ENCODE measurements at places on chromosomes 3 and 15. TPM values are rescaled to one million over a fixed set of nuclear protein-coding genes. Genes with fewer than 3 reads are reported as not detected.

ADAMTSL3 gene
- total RNA-seq, result under 0.01 TPM

SAMMSON gene
- total RNA-seq, result not detected

FES gene
- 9.7 TPM for total RNA-seq

SLC9A9 gene
- total RNA-seq, result 2.3 TPM

CFAP100 gene
- not detected for total RNA-seq

GRCh38 chr15:60722328-60723112 is 243.6 kb upstream of the ICE2 start:
- H3K4me1 ChIP-seq, result peaks cover 7% of the 10 kb centered on the region
- H3K27ac ChIP-seq, result no peak overlapping the region
- H3K36me3 ChIP-seq, result no peaks in the 10 kb centered on the region
- no peaks in the 10 kb centered on the region for H3K27me3 ChIP-seq

- peaks cover 18% of the 10 kb centered on the region for H3K36me3 ChIP-seq
- peak; percentile 50 for DNase-seq
- H3K4me1 ChIP-seq, result peaks cover 14% of the 10 kb centered on the region
- H3K4me3 ChIP-seq, result no peak overlapping the region
- no peak overlapping the region for H3K27ac ChIP-seq
Observed at GRCh38 chr3:23961066-23961465, 16.0 kb downstream of the NR1D2 start.

DNA sequence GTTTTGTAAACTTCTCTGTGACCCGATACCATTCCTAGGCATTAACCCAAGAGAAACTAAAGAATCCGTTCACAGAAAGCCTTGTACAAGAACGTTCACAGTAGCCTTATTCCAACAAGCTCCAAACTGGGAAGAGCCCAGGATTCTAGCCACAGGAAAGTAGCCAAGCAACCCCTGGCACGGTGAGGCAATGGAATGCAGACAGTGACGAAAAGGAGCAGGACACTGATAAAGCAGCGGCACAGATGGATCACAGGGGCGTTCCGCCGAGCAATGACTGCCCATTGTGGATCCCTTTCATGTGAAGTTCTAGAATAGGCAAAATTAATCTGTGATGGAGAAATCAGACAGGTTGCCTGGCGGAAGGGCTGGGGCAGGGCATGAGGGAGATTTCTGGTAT is 198.7 kb upstream of the CHRNA7 start:
- no peak for DNase-seq
- H3K27me3 ChIP-seq, result no peaks in the 10 kb centered on the region
- no peaks in the 10 kb centered on the region for H3K4me1 ChIP-seq
- no peak overlapping the region for H3K4me3 ChIP-seq

- H3K4me1 ChIP-seq, result no peaks in the 10 kb centered on the region
- no peaks in the 10 kb centered on the region for H3K27me3 ChIP-seq
Observed at GRCh38 chr15:27679731-27680471, 419.2 kb downstream of the OCA2 start.

GRCh38 chr3:72065872-72066641 is 281.1 kb upstream of the PROK2 start:
- no peaks in the 10 kb centered on the region for H3K4me1 ChIP-seq
- no peaks in the 10 kb centered on the region for H3K36me3 ChIP-seq
- peaks cover 1% of the 10 kb centered on the region for H3K27me3 ChIP-seq

GRCh38 chr15:90222547-90222946 is 11.2 kb downstream of the CIB1 start:
- no peak overlapping the region for H3K27ac ChIP-seq
- no peaks in the 10 kb centered on the region for H3K27me3 ChIP-seq
- no peak overlapping the region for H3K4me3 ChIP-seq
- peaks cover 3% of the 10 kb centered on the region for H3K4me1 ChIP-seq
- peaks cover 31% of the 10 kb centered on the region for H3K36me3 ChIP-seq

DNA sequence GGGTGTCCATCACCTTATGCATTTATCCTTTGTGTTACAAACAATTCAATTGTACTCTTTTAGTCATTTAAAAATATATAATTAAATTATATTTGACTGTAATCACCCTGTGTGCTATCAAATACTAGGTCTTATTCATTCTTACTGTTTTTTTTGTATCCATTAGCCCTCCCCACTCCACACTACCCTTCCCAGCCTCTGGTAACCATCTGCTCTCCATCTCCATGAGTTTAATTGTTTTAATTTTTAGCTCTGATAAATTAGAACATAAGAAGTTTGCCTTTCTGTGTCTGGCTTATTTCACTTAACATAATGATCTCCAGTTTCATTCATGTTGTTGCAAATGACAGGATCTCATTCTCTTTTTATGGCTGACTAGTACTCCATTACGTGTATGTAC is 16.8 kb downstream of the C3orf20 start:
- no peaks in the 10 kb centered on the region for H3K4me1 ChIP-seq
- H3K27ac ChIP-seq, result no peak overlapping the region
- DNase-seq, result no peak
- no peaks in the 10 kb centered on the region for H3K36me3 ChIP-seq
- H3K4me3 ChIP-seq, result no peak overlapping the region
- H3K27me3 ChIP-seq, result peaks cover 9% of the 10 kb centered on the region

- no peak overlapping the region for H3K27ac ChIP-seq
- H3K4me3 ChIP-seq, result no peak overlapping the region
- no peaks in the 10 kb centered on the region for H3K27me3 ChIP-seq
- no peaks in the 10 kb centered on the region for H3K4me1 ChIP-seq
Observed at GRCh38 chr3:27479806-27480543, 4.2 kb downstream of the SLC4A7 start.

GRCh38 chr15:62307551-62307950 is 142.5 kb upstream of the C2CD4B start:
- no peak overlapping the region for H3K27ac ChIP-seq
- H3K4me3 ChIP-seq, result no peak overlapping the region
- no peaks in the 10 kb centered on the region for H3K36me3 ChIP-seq
- peak; percentile 76 for DNase-seq
- H3K4me1 ChIP-seq, result no peaks in the 10 kb centered on the region

GRCh38 chr3:124639406-124640237 is 90.6 kb upstream of the UMPS start:
- no peak for DNase-seq
- no peaks in the 10 kb centered on the region for H3K4me1 ChIP-seq
- H3K27me3 ChIP-seq, result peaks cover 6% of the 10 kb centered on the region
- H3K36me3 ChIP-seq, result no peaks in the 10 kb centered on the region

DNA sequence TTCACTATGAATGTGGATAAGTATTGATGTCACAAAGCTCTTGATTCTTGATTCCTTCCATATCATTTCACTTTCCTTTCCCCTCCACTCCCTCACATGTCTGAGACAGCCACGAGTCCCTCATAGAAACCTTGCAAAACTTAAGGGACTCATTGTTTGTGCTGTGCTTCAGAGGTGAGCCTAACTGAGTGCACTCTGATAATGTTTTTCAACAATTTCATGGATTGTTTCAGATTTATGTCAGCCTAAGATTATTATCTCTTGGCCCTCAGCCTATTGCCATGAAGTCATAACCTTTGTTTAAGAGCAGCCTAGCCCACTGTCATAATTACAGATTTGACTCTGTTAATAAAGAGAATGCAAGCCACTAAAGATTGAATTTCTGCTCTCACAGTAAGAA is 363.6 kb downstream of the MECOM start:
- H3K27me3 ChIP-seq, result no peaks in the 10 kb centered on the region
- no peaks in the 10 kb centered on the region for H3K4me1 ChIP-seq
- no peak overlapping the region for H3K27ac ChIP-seq
- H3K36me3 ChIP-seq, result no peaks in the 10 kb centered on the region
- H3K4me3 ChIP-seq, result no peak overlapping the region

DNA sequence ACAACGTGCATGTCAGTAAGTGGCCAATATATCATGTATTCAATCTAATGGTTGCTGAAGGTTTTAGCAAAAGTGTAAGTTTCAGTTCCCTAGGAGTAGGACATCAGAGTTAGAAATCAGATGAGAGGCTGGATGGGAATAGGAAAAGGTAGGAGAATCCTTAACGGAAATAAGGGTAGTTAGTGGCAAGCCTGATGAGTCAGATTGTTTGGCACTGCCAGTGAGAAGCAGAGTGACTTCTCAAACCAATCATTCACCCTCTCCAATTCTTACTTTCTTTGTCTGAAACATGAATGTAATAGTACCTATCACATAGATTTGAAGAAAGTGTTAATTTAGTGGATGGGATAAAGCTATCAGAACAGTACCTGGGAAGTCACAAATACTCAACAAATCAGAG is 894.0 kb downstream of the NTRK3 start:
- peaks cover 2% of the 10 kb centered on the region for H3K4me1 ChIP-seq
- H3K27me3 ChIP-seq, result no peaks in the 10 kb centered on the region
- H3K36me3 ChIP-seq, result no peaks in the 10 kb centered on the region
- no peak overlapping the region for H3K4me3 ChIP-seq
